NCI-H1105 treated with DMSO at 0.1 percent for 48 hours (cell line): ENCODE measurements at places on chromosomes 16 and 17.
A peak's percentile ranks its signal among the peaks of the same experiment; 100 is the strongest.

- no peak for DNase-seq
Observed at GRCh38 chr17:5485270-5486205, at the start of gene DERL2. Gene DERL2, minus strand, starts transcription at chr17:5486178. Its CDS starts 17 bp downstream, at chr17:5486161.

DNA sequence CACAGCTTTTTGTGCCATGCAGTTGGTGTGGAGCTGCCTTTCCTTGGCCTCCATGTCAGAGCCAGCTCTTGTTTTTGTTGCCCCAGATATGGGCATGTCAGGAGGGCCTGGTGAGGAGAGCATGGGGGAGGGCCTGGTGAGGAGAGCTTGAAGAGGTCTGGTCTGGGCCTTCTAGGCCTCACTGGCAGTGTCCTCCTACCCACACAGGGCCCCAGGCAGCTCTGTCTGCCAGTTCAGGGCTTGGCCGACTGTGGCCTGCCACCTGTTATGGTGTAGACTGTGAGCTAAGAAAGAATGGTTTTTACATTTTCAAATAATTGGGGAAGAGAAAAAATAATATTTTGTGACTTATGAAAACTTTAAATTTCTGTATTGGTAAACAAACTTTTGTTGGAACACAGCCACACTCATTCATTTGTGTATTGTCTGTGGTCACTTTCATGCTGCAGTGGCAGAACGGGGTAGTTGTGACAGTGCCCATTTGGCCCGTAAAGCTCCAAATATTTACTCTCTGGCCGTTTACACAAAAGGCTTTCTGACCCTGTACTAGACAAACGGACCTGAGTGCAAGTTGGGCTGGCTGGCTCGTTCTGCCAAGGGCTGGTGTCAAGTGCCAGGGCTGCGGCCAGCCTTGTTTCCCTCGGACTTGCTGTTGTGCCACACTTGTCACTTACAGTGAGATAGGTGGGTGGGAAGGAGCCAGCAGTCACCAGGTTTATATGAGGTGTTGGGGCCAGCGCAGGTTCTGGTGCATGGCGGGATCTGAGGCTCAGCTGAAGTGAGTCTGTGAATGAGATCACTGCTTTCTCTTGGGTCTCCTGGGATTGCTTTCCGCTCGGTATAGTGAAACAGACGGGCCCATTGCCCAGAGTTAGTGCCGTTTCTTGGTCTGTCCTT lies 18.2 kb downstream of the PGS1 start:
- DNase-seq: no peak

- DNase-seq: no peak
Observed at GRCh38 chr17:5557990-5558389, 26.3 kb downstream of the NLRP1 start.

DNA sequence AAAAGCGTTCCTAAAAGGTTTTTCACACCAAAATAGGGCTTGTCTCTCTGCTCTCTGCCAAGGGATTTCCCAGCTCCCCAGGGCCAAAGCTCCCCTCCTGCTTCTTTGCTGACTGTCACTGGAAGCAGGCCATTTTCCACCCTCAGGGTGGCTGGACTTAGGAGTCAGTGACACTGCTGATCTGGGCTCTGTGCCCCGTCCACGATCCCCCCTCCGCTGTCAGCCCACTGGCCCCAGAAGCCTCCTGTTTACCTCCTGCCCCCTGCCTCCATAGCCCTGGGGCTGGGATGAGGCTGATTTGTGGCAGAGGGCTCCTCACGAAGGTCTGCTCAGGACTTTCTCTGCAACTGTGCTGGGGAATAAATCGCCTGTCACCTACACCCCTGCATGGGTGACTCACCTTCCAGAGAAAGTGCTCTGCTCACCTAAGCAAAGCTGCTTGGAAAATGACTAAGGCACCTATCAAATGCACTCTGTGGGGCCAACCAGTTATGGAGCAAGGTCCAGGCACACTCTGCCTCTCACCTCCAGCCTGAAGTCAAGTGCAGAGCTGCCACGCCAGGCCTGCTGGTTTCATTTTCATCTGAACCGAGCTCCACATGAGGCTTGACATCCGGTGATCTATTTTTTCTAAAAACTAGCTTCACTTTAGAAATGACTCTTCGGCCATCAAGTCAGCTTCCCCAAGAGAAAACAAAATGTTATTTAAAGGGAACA lies 4.9 kb downstream of the MAP3K14 start:
- no peak for DNase-seq

- DNase-seq: no peak
Observed at GRCh38 chr17:11503308-11504035, 94.8 kb upstream of the DNAH9 start.

DNA sequence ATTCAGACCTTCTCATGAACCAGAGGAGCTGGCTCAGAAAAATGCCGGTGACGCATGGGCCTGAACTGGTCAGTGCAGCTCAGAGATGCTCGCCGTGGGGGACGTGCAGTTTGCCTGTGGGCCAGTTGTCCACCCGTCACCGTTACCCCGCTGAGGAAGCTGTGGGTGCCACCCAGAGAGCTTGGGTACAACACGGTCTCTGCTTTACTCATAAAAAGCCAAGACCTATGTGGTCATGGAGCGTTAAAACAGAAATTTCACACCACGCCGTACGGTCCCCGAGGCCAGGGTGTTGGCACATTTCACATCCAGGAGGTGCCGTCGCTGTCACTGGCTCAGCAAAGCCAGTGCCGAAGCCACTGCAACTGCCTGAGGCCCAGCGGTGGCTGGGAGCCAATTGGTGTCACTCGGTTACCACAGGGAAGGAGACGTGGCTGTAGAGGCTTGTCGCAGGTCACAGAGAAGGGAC lies 120.9 kb downstream of the METRNL start:
- no peak for DNase-seq

DNA sequence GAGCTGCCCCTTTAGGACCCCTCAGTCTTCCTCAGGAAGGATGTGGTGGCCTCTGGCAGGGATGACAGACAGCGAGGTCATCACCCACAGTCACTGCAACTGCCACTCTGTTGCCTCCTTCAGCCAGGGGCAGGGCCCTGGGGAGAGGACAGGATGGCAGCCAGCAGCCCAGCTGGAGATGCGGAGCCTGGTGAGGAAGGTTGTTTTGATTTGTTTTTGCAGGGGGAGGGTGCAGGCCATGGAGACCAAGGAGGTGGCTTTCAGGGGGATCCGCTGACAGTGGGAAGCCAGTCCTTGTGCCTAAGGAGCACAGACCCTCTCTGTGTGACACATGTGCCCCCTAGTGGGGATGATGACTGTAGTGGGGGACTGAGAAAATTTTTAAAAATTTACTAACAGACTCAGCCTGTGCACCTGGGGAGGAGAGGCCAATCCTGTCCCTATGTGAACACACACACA lies 7.4 kb downstream of the PRCD start:
- peak; percentile 53 for DNase-seq

DNA sequence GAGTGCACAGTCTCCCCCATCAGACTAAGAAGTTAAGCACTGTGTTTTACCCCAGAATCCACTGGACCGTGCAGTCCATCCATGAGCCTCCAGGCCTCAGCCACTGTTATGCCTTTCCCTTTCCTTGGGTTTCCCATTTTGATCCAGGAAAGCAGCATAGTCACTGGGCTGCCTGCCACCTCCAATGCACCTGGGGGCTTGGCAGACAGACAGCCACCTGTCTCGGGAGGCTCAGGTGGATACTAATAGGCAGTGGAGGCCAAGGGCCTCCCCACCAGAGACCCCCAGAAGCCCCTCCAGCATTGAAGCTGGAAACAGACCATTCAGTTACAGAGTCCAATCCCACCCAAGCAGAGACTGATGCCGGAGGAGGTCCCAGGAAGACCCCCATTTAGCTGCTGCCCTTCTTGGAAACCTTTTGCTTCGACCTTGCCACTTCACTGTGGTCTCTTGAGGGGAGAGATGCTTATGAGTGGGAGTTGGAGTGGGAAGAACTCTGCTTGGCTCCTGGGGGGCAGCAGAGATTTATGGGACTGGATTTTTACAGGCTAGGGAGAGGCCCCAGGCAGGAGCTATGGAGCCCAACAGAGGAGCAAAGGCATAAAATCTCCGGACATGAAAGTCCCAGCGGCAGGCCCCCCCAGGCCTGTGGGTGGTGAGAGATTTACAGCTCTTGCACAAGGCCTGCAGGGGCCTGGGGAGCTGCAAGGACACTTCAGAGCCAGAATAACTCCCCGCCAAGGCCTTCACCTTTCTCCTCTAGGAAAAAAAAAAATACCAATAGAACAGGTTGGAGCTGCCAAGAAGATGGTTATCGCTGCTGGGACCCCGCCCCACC lies 12.2 kb upstream of the SP2 start:
- peak; percentile 75 for DNase-seq
